ENCODE measurements at places on chromosomes 2 and 18.

DNA sequence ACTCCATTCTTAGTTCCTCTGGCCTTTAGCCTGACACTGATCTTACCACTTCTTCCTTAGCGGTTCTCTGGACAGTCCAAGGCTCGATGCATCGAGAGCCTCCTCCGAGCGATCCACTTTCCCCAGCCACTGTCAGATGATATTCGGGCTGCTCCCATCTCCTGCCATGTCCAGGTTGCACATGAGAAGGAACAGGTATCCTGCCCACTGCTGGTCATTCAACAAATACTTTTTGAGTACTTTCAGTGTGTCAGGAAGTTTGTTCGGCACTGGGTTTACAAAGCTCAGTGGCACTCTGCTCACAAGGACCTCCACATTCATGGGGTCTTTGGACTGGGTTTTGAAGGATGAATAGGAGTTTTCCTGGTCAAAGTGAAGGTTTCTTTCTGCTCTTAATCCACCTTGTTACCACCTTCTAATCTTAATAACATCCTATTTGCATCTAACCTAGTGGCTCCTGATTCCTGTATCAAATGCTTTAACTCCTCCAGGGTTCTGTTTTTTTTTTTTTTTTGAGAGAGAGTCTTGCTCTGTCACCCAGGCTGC is 25.8 kb downstream of the GCKR start:
- DNase-seq, result no peak

DNA sequence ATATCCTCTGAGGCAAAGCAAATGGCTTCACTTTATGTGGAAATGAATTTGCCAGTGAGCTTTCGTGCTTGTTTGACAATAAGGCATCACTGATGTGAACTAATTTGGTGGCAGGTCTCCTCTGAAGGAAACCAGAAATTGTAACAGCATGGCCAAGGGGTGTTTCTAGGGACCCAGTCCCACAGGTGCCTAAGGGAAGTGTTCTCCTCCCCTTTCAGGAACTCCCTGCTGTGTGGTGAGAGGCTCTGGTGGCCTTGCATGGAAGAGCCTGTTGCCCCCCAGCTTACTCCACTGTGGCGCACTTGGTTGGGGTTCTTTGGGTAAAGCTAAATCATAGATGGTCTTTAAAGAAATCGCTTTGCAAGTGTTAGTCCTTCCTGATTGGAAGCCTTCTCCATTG is 20.4 kb downstream of the RAB12 start:
- no peak for DNase-seq

DNA sequence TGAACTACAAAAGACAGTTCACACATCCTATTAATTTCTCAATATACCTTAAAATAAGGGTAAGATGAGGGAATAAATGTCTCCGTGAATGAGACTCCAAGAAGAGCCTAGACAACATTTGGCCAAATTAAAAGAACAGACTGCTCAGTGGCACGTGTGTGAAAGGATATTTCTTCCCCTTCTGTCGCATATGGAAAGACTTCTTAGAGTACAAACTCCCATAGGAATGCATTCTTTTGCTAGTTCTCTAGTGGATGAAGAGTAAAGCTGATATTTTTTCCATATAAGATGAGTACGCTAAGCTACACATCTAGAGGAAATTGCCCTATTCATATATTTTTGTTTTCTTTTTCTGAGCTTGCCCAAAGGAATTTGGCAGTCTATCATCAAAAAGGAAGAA is 710.0 kb upstream of the ID2 start:
- DNase-seq, result no peak

DNA sequence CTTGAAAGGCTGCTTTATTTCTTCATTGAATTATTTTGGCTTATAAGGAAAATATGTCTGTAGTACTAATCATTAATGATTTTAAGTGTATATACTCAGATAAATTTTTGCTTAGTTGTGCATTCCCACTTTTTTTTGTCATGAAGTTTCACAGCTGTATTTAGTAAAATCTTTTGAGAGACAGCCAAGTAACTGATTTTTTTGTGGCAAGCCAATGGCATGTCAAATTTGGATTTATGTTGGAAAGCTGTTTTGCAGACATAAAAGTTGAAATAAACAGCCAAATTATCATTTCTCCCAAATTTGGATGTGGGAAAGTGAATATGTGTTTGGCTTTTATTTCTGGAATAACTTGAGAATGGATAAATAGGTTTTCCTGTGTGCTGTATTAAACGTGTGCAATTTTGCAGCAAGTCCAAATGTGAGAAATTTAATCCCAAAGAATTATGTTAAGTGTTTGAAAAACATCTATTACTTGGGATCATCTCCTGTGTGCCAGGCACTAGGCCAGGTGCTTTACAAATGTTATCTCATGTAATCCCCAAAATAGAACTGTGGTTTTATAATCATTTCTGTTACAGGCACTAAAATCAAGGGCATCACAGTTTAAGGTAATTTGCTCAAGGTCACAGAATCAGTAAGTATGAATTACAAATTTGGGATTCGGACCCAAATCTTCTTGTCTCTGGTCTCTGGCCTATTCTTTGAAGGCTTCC is 160.4 kb downstream of the PTPRM start:
- DNase-seq, result no peak

GRCh38 chr2:45845566-45845965 is 194.1 kb downstream of the PRKCE start:
- no peak for DNase-seq

- DNase-seq, result peak; percentile 22
These were observed 1490.2 kb upstream of the SLC39A10 start for GRCh38 chr2:194166818-194167217.

DNA sequence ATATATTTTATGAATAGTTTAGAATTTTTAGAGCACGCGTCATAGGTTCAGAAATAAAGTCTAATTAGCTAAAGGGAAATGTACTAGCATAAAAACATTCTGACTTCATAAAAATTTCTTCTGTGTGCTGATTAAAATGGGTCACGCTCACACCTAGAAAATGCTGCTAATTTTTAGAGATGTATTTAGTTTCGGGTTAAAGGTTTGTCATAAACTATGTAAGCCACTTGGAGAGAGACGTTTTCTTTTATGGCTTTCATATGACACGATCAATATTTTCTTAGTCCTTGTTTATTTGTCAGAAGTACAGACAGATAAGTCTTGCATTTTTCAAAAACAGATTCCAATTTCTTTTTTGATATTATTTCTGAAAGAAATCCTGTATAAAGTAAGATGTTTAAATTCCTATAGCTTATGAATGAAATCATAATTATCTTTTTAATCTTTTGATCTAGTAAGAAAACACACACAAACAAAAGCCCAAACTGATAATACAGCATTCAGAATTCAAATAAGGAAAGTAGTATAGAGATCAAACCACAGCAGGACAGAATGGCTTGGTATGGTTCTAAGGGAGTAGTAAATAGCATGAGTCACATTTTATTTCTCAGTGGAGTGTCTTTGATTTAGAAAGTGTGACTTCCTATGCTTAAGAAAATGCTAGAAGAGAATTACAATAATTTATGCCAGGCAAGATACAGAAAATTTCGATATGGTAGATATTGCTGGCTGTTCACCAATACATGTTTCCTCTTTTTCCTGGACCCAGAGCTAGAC is 236.6 kb downstream of the GPD2 start:
- DNase-seq, result no peak

DNA sequence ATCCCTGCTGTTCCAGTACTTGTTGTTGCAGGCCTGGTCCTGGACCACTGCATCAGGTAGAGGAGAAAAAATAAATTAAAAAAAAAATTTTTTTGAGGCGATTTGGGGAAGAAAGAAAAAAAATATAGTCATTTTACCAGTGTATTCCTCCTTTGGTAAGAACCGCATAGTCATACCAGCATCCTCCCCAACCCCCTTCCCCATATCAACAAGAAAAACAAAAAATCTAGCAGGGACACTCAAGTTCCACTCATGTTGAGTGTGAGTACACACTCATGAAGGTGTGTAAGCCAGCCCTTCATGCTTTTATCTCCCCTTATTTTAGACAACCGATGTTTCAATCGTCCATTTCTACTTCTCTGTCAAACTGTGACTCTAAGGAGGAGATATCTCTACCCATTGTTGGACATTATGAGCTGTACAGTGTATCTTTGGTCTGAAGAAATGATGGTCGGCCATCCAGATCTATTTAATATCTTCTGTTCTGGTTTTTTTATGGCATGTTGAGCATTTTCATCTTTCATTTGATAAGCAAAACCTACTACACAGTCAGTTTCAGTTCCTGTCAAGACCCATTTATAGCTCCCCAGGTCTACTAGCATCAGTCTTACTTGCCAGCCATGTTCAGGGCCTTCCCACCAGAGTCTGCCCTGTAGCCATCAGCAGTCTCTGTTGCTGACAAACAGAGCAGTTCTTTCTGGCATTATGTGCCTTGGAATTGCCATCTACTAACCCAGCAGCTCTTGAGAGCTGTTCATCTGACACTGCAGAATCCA is 20.0 kb downstream of the ELP2 start:
- no peak for DNase-seq

GRCh38 chr2:200300065-200300464 is 6.4 kb upstream of the SPATS2L start:
- DNase-seq, result no peak

GRCh38 chr2:98137196-98137595 is 50.2 kb downstream of the VWA3B start:
- DNase-seq, result no peak

DNA sequence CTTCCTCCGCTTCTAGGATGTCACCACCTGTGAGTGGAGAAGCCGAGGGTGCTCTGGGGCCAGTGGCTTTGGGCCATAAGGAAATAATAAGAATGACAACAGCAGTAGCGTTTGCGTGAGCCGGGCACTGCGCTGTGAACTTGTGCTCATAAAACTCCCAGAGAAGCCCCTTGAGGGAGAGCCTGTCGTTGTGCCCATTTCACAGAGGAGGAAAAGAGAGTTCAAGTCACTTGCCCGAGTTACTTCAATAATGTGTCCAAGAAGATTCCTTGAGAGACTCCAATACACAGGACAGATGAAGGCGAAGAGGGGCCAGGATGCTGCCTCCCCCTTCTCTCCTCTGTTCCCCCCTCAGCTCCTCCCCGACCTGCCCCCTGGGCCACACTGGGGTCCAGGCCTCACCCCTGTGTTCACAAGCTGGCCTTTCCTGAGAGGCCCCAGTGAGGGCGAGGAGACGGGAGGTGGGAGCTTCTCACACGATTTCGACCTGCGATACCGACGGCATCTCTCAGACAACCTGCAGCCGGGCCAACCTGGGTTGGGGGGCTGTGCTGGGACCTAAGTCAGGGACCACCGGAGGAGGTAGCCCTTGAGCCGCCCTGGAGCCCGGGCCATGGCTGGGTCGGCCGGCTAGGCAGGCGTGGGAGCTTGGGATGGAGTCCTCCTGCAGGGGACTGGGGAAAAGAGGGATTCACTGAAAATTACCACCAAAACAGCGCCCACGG is 53.5 kb upstream of the UBE2F start:
- DNase-seq, result no peak

All from CD4-positive, alpha-beta T cell (primary cell).